Hematopoietic multipotent progenitor cell treated with erythropoietin and hydrocortisone succinate and interleukin-3 and kit ligand, for 15 days (in vitro differentiated cells): ENCODE measurements at places on chromosomes 4 and X.

GRCh38 chr4:120010646-120011045 lies 56.0 kb downstream of the MAD2L1 start:
- DNase-seq, result no peak

GRCh38 chrX:22081475-22082092 lies 49.5 kb downstream of the PHEX start:
- DNase-seq, result peak; percentile 40

- DNase-seq, result no peak
Measured at GRCh38 chr4:114368751-114369150, 229.9 kb upstream of the UGT8 start.

- no peak for DNase-seq
Measured at GRCh38 chr4:39102297-39102696, 40.3 kb downstream of the KLHL5 start.

- no peak for DNase-seq
Measured at GRCh38 chr4:54308110-54308509, 79.0 kb downstream of the PDGFRA start.

- DNase-seq, result no peak
Measured at GRCh38 chr4:5955201-5955821, 62.4 kb upstream of the CRMP1 start.

DNA sequence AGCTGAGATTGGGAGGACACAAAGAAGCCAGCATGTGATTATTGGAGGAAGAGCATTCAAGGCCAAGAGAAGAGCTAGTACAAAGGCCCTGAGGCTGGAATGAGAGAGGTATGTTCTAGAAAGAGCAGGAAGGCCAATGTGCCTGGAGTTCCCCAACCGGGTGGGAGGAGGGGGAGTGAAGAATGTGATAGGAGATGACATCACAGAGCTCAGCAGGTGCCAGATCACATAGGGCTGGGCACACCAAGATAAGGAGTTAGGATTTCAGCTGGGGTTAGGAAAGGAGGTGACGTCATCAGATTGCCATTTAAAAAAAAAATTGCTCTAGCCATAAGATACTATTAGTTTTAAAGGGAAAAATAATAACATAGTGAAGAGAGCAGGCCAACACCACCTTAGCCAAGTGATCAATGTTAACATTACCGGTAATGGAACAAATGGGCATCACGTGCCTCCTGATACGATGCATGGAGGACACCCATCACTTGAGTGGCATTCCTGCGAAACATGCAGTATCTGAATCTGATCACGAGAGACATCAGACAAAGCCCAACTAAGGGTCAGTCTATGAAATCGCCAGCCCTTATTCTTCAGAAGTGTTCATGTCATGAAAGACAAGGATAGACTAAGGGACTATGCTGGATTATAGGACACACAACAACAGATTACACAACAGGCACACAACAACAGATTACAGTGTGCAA lies 344.3 kb downstream of the BCOR start:
- DNase-seq, result no peak

- no peak for DNase-seq
Measured at GRCh38 chr4:73447671-73448070, 11.7 kb downstream of the AFP start.
